ENCODE measurements at places on chromosomes 7 and 10. TPM values are rescaled to one million over a fixed set of nuclear protein-coding genes. Genes with fewer than 3 reads are reported as not detected.
A peak's percentile ranks its signal among the peaks of the same experiment; 100 is the strongest.

GRCh38 chr10:74417397-74417796, 266.4 kb downstream of the ADK start:
- no peak for DNase-seq

DNA sequence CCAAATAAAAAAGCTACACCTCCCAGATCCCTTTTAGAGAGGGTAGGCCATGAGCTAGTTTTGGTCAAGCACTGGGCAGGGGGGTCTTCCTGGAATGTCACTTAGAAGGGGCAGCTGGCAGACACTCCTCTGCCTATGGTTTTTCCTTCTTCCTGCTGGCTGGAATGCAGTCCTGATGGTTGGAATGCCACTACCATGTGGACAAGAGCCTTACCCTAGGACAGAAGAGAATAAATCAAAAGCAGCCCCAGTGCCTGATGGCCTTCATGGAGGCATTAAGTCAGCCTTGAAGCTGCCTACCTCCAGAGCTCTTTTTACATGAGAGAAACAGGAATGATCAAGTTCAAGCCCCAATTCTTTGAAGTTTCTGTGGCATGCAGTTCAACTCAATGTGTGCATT, 43.5 kb upstream of the SORBS1 start:
- DNase-seq: peak; percentile 18

- DNase-seq: peak; percentile 88
Observed at GRCh38 chr10:48523212-48523819, 81.6 kb downstream of the ARHGAP22 start.

- DNase-seq: no peak
Observed at GRCh38 chr7:51785171-51785570, 468.6 kb upstream of the COBL start.

The FOXI2 gene
- total RNA-seq: not detected

The TAS2R39 gene
- total RNA-seq: not detected

The ECHDC3 gene
- 34.5 TPM for total RNA-seq

All from lung microvascular endothelial cell (primary cell).